ENCODE measurements at places on chromosomes 4 and X. TPM values are rescaled to one million over a fixed set of nuclear protein-coding genes. Genes with fewer than 3 reads are reported as not detected.

GRCh38 chr4:140296335-140297220, 76.9 kb upstream of the SCOC start:
- H3K4me1 ChIP-seq, result peaks cover 8% of the 10 kb centered on the region
- H3K36me3 ChIP-seq, result no peaks in the 10 kb centered on the region
- H3K27me3 ChIP-seq, result no peaks in the 10 kb centered on the region
- no peak overlapping the region for H3K4me3 ChIP-seq
- H3K27ac ChIP-seq, result no peak overlapping the region

GRCh38 chrX:15221321-15221720, 48.6 kb downstream of the ASB9 start:
- no peaks in the 10 kb centered on the region for H3K36me3 ChIP-seq
- no peaks in the 10 kb centered on the region for H3K27me3 ChIP-seq
- H3K4me3 ChIP-seq, result no peak overlapping the region
- H3K27ac ChIP-seq, result no peak overlapping the region
- H3K4me1 ChIP-seq, result no peaks in the 10 kb centered on the region

- no peaks in the 10 kb centered on the region for H3K4me1 ChIP-seq
- H3K4me3 ChIP-seq, result no peak overlapping the region
- no peaks in the 10 kb centered on the region for H3K27me3 ChIP-seq
Measured at GRCh38 chr4:97892592-97893266, 250.5 kb downstream of the STPG2 start.

DNA sequence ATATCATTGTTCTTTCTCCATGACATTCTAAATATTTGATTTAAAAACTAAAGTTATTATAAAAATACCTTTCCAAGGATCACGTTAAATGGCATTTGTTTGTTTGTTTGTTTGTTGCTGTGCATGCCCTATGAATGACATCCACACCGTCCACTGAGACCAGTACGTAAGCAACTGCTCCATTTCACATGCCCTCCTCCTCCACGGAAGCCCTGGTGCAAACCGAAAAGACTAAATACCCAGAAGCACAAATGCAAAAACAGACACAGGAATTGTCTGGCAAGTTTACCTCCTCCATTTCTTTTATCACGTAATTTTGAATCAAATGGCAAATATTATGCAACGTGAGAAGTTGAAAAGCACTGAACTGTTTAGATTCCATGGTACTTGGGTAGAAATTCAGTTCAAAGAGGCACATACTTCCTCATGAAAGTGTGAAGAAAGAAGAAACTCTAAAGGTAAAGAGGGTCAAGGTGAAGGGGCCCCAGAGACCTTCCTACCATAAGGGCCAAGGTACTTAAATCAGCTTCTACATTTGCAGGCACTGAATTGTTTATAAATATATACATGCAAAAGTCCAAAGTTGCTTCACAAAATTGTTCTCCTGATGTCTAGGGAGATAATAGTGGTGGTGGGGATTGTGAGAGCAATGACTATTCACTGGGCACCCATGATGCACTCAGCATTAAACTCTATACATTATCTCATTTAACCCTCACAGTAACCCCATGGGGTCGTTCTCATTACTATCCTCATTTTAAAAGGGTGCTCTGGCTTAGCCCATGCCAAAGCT, 23.4 kb downstream of the IRF2 start:
- H3K4me1 ChIP-seq, result peaks cover 22% of the 10 kb centered on the region
- H3K27me3 ChIP-seq, result no peaks in the 10 kb centered on the region
- peak overlapping the region; percentile 26 for H3K27ac ChIP-seq
- no peak for DNase-seq

DNA sequence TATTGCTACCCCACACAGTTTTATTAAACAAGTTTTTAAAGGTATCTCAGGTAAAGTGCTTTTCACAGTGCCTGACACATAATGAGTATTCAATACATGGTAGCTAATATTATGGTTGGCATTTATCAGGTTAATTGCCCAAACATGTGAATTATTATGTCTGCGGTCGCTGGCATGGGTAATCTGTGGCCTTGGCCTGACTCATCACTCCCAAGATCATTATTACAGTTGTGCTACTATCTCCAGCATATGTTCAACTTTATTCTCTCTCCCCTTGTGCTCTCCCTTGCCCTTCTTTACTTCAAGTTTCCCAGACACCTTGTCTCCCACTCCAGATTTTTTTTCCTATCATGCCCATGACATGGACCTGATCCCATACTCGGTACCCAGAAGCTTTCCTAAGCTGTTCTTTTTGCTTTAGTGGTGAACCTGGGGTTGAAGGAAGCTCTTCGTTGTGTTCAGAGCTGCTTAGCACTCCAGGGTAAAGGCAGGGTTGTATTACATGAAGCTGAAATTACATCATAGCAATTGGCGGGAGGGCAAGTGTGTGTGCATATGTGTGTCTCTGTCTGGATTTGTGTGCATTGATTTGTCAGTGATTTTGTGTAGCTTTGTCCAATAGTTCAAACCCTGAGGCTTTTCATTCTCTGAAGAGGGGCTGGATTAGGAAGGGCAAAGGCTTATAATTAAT, 176.5 kb upstream of the NRK start:
- H3K4me3 ChIP-seq, result no peak overlapping the region
- no peaks in the 10 kb centered on the region for H3K4me1 ChIP-seq
- DNase-seq, result peak; percentile 13

DNA sequence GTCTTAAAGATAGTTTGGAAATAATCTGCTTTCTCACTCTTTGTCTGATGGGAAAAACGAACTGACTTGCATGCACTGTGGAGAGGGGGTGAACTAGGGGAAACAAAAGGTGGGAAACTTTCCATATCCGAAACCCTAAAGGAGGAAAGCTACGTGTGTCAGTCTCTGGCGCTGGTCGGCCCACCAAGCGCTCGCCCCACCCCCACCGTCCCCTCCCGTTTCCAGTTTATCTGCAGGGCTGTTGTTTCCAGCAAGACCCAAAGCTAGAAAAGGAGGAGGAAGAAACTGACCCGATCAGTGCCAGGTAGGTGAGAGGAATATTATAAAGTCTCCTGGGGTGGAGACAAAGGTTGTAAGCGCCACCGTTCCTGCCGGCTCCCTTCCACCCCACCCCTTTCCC, 552 bp downstream of the TCEAL9 start:
- DNase-seq, result no peak
- H3K27me3 ChIP-seq, result no peaks in the 10 kb centered on the region
- peak overlapping the region; percentile 76 for H3K27ac ChIP-seq

GRCh38 chrX:54415534-54416350, 24.5 kb upstream of the TSR2 start:
- no peaks in the 10 kb centered on the region for H3K36me3 ChIP-seq
- peak; percentile 11 for DNase-seq
- H3K4me1 ChIP-seq, result no peaks in the 10 kb centered on the region
- no peak overlapping the region for H3K4me3 ChIP-seq
- no peak overlapping the region for H3K27ac ChIP-seq
- H3K27me3 ChIP-seq, result no peaks in the 10 kb centered on the region

The GATB gene
- total RNA-seq, result 16.9 TPM

The KLB gene
- not detected for total RNA-seq

The GAGE1 gene
- not detected for total RNA-seq
